ENCODE measurements at places on chromosomes 4 and X.

DNA sequence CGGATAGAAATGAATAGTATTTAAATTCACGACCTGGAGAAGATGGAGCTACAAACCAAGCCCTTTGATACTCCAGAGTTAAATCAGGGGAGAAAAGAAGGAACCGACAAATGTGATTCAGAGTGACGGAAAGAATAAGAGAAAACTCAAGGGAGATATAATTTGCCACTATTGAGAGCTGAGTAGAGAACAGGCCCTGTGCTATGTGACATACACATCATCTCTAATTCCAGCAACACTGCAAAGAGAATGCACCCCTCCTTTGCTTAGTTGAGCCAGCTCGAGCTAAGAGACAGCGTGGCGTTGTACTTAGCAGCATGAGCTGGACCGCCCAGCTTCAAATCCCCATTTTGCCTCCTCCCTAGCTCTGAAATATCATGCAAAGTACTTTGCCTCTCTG lies 266.4 kb upstream of the TENM3 start:
- DNase-seq, result no peak

- no peak for DNase-seq
These were observed 233.8 kb downstream of the FSTL5 start for GRCh38 chr4:161929956-161930355.

- peak; percentile 63 for DNase-seq
These were observed 11.2 kb upstream of the CCNQ start for GRCh38 chrX:153609917-153610835.

GRCh38 chrX:110219920-110220319 lies 98.0 kb downstream of the AMMECR1 start:
- peak; percentile 49 for DNase-seq

GRCh38 chrX:46204721-46205422 lies 340.3 kb downstream of the ZNF674 start:
- DNase-seq, result no peak

GRCh38 chrX:7351926-7352325 lies 204.0 kb upstream of the PUDP start:
- DNase-seq, result peak; percentile 78

GRCh38 chr4:26873391-26874026 lies 12.9 kb downstream of the STIM2 start:
- DNase-seq, result no peak

DNA sequence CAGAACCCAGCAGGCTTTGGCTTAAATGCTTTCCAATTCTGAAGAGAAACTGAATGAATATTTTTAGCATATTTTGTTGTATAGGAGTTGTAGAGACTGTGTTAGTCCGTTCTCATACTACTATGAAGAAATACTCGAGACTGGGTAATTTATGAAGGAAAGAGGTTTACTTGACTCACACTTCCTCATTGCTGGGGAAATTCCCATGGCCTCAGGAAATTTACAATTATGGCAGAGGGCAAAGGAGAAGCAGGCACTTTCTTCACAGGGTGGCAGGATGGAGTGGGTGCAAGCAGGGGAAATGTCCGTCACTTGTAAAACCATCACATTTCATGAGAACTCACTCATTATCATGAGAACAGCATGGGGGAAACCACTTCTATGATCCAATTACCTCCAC lies 291.7 kb downstream of the PACRGL start:
- no peak for DNase-seq

DNA sequence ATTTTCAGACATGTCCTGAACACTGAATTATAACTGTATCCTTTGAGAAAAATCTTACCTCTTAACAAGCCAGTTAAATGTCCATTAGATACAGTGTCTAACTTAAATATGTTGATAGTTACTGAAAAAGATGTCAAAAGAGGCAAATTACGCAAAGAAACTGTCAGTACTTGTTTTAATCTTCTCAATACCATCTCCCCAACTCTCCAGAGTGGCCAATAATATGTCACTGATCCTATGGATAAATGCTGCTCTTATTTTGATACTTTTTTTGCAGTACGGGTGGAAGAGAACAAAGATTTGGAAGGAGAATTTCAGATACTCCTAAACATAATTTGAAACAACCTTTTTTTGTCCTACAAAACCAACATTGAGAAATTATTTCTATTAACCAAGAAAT lies 192.7 kb downstream of the CBR4 start:
- DNase-seq, result no peak

DNA sequence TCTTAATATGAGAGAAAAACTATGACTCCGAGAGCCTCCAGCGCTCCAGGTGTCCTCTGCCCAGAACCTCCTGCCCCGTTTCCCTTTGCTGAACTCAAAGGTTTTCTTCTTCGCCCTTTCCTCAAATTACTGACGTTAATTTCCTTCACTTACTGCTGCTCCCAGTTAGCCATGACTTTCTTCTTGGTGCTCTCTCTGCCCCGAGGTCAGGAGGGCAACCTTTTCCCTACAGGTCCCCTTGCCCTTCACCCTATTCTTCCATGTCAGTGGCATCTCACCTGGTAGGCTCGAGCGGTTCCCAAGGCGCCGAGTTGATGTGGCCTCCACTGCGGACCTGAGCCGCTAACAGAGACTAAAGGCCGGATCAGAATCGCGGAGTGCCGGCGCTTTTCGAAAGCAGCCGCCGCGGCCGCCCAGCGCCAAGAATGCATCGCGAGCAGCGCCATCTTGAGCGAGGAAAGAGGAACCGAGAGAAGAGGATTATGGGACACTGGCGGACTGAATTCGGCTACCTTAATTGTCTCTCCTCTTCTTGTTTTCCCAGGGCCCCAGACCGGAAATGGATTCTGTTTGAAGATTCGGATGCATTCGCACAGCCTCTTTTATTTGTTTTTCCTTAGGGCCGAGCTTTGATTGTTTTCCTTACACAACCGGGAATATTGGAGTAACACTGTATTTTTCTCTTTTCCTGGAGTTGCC lies at the start of gene ABCB7:
Gene ABCB7 (minus strand): TSS at position 457 of the 699 bp plus-strand sequence. CDS start 11 bp downstream, at position 446.
- peak; percentile 73 for DNase-seq

DNA sequence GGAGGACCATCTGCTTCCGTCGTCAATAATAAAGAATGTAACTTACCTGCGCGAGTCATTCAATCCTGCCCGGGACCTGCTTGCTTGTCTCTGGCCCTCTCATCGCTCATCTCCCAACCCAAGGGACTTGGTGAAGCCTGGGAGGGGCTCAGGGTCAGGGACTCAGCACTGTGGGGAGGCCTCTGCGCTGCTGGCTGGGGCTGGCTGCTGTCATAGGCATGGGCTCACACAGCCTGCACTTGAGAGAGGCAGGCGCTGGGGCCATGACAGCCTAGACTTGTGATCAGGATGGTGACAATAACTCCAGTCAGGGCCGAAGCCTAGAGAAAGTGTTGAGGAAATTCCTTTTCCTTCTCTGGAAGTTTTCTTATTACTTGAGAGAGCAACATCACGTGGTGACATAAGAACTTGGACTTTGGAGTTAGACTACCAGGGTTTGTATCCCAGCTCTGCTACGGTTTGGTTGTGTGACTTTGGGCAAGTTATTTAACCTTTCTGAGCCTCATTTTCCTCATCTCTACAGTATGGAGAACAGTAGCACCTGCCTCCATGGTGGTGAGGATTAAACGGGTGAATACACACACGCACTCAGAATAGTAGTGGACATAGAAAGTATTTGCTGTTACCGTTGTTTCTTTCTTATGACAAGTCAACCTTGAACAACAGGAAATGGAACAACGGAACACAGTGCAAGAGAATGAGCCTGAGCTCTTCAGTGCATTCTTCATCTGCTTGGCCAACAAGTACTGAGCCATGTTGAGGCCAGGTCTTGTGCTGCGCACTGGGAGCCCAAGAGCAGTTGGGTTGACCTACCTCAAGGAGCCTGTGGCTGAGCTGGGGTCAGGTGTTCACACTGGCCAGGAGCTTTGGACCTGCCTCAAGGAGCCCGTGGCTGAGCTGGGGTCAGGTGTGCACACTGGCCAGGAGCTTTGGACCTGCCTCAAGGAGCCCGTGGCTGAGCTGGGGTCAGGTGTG lies 60.5 kb downstream of the TBC1D14 start:
- no peak for DNase-seq

DNA sequence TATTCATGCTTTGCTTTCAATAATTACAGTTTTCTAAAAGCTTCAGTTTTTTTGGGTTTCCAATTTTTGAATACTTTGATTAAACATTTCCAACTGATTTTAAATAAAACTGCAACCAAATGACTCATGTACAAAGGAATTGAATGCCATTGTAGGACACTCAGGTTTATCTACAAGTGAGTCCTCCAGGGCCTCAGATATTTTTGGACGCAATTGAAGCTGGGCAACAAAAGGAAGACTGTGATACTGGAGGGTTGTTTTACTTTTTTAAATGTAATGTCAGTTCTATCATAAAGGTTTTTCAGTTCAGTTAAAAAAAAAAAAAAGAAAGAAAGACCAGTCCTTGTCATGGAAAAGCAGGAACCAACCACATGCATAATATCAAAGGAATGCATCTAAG lies 64.2 kb downstream of the MAGEA10 start:
- no peak for DNase-seq

DNA sequence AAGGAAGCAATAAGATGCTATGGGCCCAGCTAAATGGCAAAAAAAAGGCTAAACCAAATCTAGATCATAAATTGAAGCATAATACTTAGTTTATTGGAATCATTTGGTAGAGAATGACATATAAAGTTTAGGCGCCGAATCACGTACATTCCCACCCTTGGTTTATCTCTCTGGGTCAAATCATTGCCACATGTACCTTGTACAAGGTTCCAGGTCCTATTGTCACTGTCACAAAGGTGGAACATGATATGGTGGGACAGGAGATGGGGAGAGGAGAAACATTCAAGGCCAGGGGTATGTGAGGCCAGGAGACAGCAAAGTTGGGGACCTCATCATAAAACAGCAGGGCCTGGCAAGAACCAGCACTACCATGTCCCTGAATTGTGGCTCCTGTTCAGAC lies 13.4 kb downstream of the MAML3 start:
- DNase-seq, result no peak
